ENCODE measurements at places on chromosomes 13 and 19. TPM values are rescaled to one million over a fixed set of nuclear protein-coding genes. Genes with fewer than 3 reads are reported as not detected.
A peak's percentile ranks its signal among the peaks of the same experiment; 100 is the strongest.

Gene HNRNPL
- polyA plus RNA-seq, result 291 TPM

Gene PLPP2
- polyA plus RNA-seq, result not detected

Gene GRIK5
- polyA plus RNA-seq, result 3.4 TPM

Gene FFAR3
- polyA plus RNA-seq, result not detected

Gene PRKCG
- polyA plus RNA-seq, result 4.2 TPM

Gene ZNF568
- 17.1 TPM for polyA plus RNA-seq

Gene EXOSC5
- 53.0 TPM for polyA plus RNA-seq

GRCh38 chr19:43476606-43477005 lies 11.2 kb upstream of the LYPD3 start:
- DNase-seq, result peak; percentile 84

GRCh38 chr19:47839913-47840312 lies 18.2 kb downstream of the CRX start:
- DNase-seq, result peak; percentile 69

- no peak for DNase-seq
These were observed 537.6 kb downstream of the EFNB2 start for GRCh38 chr13:105997581-105998550.

DNA sequence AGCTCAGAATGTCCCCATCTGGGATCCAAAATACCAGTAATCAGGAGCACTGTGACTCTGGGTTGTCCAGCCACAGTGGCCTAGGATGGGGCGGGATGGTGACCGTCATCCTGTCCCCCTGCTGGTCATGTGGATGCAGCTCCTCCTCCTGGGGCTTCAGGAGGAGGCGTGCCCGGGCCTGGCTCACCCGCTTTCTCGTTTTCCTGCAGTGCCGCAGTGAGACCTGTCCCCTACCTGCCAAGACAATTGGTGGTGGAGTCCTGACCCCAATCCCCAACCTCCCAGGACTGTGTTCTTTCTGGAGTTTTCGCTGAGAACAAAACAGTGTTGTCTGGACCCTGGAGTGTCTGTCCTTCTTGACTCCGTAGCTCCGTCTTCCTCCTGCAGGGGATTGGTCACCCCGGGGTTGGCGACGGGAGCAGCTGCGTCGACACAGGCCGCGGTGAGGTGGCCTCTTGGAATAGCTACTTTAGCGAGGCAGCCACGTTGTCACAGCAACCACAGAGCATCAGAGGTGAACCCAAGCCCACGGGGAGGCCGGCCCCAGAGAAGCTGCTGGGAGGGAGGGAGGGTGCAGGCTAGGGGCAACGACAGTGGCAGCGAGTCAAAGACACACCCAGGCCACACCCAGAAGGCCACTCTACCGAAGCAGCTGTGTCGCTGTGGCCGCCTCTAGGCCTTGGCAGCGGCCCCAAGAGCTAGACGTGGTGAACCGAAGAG lies 10.2 kb upstream of the EMC10 start:
- peak; percentile 66 for DNase-seq

- no peak for DNase-seq
These were observed 90.5 kb downstream of the STARD13 start for GRCh38 chr13:33194820-33195692.

GRCh38 chr19:42090672-42091071 lies 14.7 kb downstream of the ZNF574 start:
- no peak for DNase-seq

DNA sequence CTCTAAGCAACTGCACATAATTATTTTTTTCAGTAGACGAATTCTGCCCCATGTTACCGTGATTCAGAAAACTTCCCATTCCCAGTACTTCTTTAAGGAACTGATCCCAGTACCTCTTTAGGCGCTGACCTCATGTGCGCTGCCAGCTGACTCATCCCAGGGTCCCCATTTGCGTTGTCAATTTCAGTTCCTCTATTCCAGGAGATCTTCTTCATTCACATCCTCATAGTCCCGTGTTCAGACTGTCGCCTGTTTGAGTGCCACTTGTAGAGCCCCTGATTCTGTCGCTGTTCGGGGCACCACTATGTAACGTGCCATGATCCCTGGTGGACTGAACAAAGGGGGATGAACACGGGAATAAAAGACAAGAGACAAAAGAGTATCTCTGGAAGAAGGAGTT lies 16.4 kb downstream of the FPR3 start:
- DNase-seq, result no peak

DNA sequence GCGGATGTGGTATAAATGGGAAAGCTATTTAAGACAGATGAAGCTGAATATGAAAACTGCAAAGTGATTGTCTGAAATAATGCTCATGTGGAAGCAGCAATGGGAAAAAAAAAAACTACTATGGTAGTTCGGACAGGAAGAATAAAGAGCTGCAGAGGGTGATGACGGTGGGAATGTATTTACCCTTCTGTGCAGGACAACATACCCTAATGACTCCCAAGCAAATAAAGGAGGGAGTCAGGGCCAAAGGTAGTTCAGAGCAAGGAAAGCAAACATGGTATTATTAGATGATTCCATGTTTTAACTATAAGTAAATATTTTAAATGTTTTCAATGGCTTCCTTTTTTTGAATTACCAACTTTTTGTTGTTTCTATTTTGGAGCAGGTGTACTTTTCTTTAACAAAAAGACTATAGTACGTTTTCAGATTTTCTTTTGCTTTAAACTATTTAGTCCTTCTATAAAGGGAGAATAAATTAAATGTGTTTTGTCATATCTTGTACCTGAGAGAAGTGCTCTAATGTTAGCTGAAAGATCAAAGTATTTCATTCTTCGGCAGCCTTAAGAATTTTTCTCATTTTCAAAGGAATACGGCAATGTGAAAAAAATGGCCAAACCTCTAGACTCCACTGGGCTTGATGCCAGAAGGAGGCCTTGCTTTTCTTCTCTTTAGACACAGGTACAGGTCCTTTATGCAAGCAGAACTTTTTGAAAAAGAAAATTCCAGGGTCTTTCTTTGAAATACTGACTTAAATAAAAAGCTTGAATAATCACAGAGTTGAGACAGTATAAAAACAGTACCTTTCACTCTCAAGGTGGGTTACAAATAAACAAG lies 67.8 kb upstream of the ZDHHC20 start:
- DNase-seq, result no peak

DNA sequence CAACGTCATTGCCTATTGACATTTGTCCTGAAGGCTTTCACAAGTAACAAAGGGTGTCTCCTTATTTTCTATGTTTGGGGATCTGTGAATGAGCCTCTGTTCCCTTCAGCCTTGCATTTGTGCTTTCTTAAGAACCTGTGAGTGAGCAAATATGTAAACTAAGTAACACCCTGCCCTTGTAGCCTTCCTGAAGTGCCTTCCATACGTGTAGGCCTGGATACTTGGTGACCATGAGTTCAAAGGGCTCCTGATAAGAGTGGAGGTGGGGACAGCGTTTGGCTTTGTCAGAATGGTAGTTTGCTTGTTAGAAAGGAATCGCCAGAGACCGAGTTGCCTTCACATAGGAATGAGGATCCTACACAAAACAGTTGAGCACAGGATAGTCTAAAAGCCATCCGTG lies 14.5 kb upstream of the CCDC97 start:
- peak; percentile 28 for DNase-seq

DNA sequence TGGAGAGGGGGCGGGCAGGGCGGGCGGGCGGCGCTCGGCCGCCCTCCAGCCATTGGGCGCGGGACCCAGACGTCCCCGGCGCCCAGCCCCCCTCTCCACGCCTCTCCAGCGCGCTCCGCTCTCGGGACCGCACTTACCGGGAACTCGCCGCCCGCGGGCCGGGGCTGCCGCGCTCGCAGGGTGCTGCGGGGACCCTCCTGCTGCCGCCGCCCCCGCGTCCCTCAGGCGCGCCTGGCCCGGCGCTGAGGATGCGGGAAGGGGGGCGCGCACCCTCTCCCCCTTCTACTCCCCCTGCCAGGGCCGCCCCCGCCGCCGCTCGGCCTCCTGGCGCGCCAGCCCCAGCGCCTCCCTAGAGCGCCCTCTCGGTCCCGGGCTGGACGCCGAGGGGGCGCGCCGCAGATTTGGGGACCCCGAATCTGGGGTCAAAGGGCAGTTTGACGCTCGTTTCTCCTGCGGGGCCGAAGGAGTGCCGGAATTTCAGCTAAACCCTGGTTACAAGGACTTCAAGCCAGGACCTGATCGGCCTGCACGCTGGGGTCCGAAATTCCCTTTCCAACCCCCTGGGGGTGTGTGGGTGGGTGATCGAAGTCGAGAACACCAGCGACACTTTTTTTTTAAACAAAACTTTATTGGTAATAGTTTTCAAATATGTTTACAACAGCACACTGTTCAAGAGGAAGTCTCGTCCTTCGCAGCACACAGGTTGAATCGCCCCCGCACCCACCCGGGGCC lies 696 bp upstream of the SAMD1 start:
- DNase-seq, result peak; percentile 58

GRCh38 chr13:71979616-71980015 lies 112.6 kb upstream of the DACH1 start:
- no peak for DNase-seq

- DNase-seq, result no peak
These were observed 668 bp downstream of the ZFR2 start for GRCh38 chr19:3867971-3868769.

DNA sequence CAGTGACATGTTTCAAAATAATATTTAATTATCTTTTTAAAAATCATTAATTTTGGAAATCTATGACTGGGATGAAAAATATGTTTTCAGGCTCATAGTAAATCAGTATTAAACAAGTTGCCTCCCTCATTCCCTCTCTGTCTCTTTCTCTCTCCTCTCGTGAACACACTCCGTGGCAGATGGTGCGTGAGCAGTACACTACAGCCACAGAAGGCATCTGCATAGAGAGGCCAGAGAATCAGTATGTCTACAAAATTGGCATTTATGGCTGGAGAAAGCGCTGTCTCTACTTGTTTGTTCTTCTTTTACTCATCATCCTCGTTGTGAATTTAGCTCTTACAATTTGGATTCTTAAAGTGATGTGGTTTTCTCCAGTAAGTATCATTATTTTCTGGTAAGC lies 22.7 kb downstream of the SGCG start:
- no peak for DNase-seq

GRCh38 chr19:9847087-9847671 lies 12.1 kb downstream of the PIN1 start:
- no peak for DNase-seq

DNA sequence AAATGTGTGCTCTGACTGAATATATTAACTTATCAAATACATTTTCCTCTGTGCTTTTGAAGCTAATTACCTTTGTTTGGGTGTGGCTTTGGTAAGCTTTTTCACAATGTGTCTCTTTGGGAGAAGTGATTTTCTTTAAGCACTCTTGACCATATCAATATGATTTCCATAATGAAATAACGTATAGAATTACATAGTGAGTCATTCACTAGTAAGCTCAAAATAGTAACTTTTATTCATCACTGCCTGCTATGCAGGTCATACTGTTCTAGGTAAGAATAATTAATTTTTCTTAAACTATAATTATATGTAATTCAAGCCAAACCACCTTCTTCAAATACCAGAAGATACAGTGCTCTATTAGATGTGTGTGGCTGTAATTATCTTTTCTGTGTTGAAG lies 480.7 kb downstream of the MYO16 start:
- DNase-seq, result no peak

DNA sequence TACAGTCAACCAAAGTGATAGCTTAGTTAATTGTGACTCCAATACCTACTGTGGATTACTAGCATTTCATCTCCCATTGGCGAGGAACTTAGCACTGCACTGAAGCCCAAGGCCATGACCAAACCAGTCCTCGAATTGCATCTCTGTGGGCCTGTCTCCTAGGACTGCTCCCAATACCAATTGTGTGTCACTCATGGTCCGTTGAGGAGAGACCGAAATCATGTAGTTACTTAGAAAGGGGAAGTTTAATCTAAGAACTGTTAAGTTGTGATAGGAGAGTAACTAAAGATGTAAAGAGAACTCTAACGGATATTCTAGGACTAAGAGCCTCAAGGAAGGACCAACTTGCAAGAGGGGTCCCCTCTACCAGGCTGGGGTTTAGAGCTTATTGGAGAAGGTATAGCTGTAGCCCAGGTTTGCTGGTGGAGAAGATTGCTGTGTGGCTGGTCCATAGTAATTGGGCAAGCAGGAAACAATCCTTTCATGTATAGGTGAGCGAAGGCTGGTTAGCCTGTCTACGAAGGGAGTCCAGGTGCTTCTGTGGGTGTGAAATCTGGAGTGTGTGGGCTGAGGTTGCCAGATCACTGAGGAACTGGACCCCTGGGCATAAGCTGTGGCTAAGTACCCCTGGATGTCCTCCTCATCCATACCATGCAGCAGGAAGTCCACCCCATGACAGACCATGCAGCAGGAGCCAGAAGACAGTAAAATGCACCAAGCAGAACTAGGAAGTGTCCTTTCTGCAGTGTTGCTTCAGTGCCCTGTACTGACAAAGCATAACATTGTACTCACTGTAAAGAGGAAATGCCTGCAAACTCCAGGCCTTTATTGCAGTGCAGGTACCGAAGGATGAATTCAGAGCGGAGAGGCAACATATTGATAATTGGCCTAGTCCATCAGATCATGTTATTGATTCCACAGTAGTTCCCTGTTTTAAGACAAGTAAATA lies 30.8 kb downstream of the DNAJC3 start:
- DNase-seq, result no peak

All from cardiac muscle cell (in vitro differentiated cells and primary cell).